SK-N-SH (cell line): ENCODE measurements at places on chromosomes 3 and 15. TPM values are rescaled to one million over a fixed set of nuclear protein-coding genes. Genes with fewer than 3 reads are reported as not detected.
A peak's percentile ranks its signal among the peaks of the same experiment; 100 is the strongest.

ACKR2 gene
- 0.10 and 0.11 TPM in 2 replicates for polyA plus RNA-seq

TP63 gene
- not detected in 2 replicates for polyA plus RNA-seq

GRCh38 chr15:87547470-87548181 is 708.9 kb downstream of the NTRK3 start:
- DNase-seq, result no peak

GRCh38 chr15:73560501-73561117 is 72.6 kb downstream of the NPTN start:
- DNase-seq, result peak; percentile 42

- peak; percentile 27 for DNase-seq
These were observed 172.6 kb upstream of the UMPS start for GRCh38 chr3:124557433-124558232.

DNA sequence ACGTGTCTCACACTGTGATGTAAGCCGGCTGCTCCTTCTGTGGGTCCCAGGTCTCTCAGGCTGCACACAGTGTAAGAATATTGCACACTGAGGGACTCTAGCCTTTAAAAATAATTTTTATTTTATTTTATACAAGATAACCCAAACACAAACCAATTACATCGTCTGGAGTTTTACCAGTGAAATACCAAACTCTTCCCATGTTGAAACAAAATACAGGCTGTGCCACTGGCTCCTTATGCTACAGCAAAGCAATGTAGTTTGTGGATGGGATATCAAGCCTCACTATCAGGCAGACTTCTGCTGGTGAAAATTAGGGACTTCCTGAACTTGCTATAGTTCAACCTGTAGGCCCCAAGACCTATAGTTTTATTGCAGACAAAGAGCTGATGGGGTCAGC is 311.3 kb upstream of the SLCO3A1 start:
- no peak for DNase-seq

LRTM1 gene
- 0.03 TPM in 1 of 2 replicates, not detected in the other for polyA plus RNA-seq

CASR gene
- not detected in 2 replicates for polyA plus RNA-seq

NR2C2 gene
- polyA plus RNA-seq, result 13.1 TPM in 2 replicates

GRCh38 chr3:46925585-46925934 is 48.0 kb downstream of the PTH1R start:
- DNase-seq, result no peak

DNA sequence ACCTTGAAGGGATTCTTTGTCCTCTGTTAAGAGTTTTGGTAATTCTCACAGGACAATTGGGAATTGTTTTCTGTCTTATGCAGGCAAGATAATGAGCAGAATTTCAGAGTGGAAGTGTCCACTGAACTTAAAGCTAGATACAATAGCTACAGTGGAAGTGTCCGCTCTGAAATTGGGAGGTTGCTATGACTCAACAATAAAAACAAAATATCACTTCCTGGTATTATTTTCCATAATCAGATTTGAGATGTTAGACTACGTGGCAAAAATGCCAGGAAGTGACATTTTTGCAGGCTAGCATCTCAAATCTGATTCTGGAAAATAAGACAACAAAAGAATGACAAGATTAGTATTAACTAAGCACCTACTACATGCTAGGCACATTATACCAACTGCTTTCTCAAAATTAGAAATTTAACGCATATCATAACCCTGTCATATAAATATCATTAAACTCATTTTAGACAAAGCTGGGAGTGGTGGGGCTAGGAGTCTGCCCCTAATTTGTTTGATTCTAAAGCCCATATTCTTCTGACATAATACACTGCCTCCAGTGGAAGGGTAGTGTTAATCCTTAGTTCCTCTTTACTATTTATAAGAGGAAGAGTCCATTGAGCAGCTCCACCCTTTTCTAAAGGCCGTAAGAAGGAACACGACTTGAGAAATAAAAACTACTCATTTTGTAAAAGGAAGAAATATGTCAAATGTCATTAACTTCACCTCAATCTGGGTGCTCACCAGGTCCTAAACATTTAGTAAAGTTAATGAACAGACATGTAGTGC is 266.9 kb upstream of the STT3B start:
- DNase-seq, result no peak

DNA sequence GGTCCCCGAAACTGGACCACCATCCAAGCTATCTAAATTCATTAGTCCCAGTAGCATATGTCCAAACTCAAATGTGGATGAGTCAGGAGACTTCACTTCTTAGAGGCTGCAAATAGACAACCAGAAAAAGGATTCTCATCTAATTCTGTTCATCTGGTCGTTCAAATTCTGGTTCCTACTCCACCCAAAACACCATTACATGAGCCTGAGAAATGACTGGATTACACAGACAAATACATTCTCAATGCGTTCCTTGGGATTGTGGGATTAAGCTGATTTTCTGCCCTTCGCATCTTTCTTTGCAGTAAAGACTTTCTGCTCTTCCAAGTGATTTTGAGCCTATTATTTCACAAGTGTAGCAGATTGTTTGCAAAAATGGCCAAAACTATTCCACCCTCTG is 472.3 kb upstream of the PROK2 start:
- DNase-seq, result no peak

DNA sequence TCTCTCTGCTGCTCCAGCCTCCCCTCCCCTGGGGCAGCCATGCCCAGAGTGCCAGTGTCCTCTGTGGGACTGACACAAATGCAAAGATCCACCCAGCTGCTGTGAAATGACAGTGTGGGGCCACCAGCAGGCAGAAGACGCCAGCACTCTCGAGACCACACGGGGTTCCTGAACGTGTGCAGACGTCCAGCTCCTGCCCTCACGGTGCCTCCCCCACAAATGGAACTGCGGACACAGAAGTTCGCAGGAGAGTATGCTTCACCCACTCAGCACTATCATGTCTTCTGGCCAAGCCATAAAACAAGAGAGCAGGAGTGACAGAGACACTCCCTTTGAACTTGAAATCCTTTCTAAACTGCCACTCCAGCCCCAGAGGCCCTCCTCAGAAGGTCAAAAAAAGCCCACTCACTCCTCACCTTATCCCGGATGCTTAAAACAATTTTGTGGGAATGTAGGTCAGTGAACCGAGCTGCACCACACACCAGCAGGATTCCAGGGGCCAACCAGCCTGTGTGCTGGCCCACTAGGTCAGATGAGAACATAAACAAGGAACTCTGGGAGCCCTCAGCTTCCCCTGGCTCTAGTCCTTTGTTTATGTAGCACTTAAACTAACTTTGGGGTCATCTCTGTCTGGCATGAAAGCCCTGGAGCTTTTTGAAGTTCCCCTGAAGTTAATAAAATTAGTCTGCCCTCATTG is 112.6 kb downstream of the DNAJB8 start:
- no peak for DNase-seq

DNA sequence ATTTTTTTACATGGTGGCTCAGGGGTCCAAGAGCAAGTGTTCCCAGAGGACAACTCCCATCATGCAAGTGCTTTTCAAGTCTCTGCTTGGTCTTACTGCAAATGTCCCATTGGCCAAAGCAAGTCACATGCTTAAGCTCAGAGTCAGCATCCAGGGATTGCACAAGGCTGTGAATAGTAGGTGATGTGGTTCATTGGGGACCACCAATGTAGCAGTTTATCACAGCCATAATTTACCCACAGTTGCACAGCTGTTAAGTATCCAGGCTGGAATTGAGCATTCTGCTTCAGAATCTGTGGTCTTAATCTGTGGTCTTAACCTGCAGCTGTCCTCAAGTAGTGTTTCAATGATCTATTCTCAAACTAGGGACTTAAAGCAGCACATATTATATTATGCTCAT is 71.4 kb upstream of the PLCL2 start:
- DNase-seq, result no peak

DNA sequence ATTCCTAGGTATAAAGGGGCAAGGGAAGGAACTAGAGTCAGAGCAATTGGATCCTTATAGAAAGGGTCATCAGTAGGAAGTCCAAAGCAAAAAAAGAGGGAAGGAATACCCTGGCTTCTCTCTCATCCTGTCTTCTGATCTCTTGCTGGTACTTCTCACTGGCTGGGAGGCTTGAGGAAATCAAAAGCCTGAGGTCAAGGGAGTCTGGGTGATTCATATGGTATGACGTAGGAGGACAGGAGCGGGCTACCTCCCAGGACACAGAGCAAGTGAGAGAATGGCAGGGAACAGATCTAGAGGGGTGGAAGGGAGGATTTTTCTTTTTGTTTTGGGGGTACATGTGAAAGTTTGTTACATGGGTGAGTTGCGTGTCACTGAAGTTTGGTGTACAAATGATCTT is 76.0 kb downstream of the CFAP20DC start:
- no peak for DNase-seq

- DNase-seq, result no peak
These were observed 283.9 kb downstream of the MECOM start for GRCh38 chr3:169379496-169380090.

GP9 gene
- polyA plus RNA-seq, result not detected in 2 replicates

- no peak for DNase-seq
These were observed 12.3 kb upstream of the CORO2B start for GRCh38 chr15:68566377-68566954.

DNA sequence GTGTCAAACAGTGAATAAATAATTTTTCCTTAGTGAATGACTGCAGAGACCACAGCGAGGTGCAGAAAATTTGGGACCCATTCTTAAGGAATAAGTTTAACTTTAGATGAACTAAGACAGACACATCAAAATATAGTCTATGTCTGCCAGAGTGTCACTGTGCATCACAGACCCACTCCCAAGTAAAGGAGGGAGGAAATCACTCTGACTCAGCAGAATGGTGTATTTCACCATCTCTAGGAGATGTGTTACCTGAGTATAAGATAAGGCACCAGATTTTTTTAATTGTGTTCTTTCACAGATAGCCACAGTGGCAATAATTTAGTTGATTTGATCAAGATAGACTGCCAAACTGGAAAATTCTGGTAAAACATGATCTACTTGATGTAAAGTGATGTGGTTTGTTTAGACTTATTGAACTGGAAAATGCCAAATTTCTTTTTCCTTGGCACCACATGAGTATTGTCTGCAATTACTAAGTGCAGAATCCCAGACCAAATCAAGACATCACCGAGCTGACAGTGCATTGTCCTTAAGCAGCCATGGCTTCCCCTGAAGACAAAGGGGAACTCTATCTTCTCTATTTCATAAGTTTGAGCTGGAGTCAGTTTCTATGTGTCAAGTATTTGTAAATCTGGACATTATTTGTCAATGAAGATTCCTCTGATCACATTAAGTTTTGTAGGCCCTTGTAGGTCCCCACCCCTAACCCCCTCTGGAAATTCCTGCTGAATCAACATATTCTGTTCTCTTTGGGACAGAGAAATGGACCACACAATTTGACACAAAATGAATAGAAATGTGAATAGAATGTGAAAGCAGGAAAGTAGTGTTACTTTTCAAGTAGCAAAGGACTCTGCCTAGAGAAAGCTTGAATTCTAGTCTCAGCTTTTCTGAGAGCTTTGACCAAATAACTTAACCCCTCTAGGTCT is 47.6 kb downstream of the TIPARP start:
- no peak for DNase-seq

CDCP1 gene
- polyA plus RNA-seq, result 2.7 and 3.6 TPM in 2 replicates

RUVBL1 gene
- 140 and 145 TPM in 2 replicates for polyA plus RNA-seq

GRCh38 chr3:46488735-46489361 is 8.9 kb upstream of the RTP3 start:
- peak; percentile 95 for DNase-seq
